Fibroblast of the aortic adventitia (primary cell): ENCODE measurements at places on chromosomes 6 and 20. TPM values are rescaled to one million over a fixed set of nuclear protein-coding genes. Genes with fewer than 3 reads are reported as not detected.
A peak's percentile ranks its signal among the peaks of the same experiment; 100 is the strongest.

The CPNE5 gene
- 0.16 and 0.18 TPM in 2 replicates for total RNA-seq

GRCh38 chr6:18186033-18186432 lies 30.8 kb downstream of the KDM1B start:
- no peak for DNase-seq

- peak; percentile 56 for DNase-seq
Measured at GRCh38 chr6:219641-220198, 72.6 kb upstream of the DUSP22 start.

GRCh38 chr6:31575952-31576685 lies 754 bp downstream of the TNF start:
- no peak for DNase-seq
